SHP77 treated with DMSO at 0.1 percent for 48 hours (cell line): ENCODE measurements at places on chromosomes 3 and 15.

DNA sequence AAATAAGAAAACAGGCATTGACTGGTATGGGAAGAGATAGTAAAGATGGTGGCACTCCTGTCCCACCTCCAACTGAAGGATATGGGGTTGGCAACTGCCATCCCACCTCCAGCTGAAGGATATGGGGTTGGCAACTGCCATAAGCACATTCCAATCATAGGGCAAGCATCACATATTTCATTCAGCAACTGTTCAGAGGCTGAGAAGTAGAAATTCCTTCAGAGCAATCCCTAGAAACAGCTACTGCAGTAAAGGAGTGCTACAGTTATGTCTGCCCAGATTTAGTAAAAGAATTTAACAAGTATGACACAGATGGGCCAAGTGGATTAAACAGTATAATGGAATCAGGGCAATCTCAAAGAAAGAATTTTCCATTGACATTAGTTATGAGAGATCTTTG is 156.8 kb downstream of the IMPG2 start:
- DNase-seq: no peak

GRCh38 chr15:65985387-65985786 is 116.1 kb downstream of the RAB11A start:
- DNase-seq: no peak

DNA sequence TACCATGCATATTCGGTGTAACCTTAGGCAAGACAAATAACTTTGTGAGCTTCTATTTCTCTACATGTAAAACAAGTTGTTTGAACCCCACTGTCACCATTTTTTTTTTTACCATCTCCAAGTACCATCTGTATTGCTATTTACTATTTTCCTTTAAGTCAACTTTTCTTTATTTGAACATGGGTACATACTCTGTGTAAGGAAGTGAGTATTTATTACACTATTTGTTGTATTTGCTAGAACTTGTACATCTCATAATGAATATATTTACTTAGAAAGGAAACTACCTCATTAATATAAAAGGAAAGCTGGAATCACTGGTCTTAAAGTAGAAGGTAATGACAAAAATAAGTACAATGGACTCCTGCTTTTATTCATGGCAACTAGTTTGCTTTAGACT is 69.9 kb downstream of the WNT5A start:
- DNase-seq: no peak

DNA sequence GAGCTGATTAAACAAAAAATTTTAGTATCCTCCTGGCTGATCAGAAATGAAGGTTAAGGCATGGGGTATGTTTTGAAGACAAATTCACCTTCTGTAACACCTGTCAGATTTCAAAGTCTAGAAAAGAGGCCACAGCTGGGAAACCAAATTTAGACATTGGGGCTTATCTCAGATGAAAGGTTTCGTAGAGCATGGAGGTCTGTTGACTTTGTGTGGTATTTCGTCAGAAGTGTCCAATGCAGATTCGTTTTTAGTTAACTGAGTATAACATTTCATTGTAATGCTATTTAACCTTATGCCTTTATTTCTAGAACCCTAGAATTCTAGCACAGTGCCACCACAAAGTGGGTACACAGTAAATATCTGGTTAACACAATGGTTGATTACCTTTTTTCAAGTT is 61.7 kb downstream of the FNDC3B start:
- DNase-seq: no peak

GRCh38 chr3:119600732-119601131 is 3.0 kb downstream of the PLA1A start:
- DNase-seq: no peak

DNA sequence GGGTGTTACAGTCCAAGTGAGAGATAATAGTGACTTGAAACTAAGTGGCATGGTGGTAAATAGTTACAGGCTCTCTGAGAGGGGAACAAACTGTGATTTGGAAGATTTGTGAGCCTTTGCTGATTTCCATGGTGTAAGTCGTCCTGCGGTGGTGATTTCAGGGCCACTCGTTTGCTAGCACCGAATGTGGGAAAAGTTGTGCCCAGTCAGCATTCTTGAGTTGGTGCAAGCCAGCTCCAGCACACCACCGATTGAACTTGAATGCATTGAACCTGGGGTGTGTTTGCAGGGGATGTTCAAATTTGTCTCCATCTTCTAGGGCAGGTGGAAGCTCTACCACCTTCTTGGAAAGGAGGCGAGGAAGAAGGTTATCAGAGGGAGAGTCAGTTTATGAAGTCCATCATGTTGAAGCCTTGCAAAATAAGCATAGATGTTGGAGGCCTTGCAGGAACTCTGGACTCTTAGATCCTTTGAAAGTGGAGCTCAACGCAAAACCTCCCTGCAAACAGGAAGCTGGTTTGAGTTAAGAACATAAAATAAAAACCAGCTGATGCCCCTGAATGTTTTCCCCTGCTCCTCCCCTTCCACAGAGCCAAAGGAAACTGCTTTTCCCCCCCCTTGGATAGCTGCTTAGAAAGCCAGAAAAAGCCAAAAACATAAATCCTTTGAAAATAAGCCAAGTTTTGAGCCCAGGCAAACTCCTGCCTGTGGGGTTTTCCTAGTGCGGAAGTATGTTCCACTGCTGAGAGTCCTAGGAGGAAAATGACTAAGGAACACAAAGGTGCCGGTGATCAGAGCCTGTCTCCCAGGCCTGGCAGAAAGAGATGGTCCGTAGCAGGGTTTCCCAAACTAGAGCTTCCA is 21.9 kb downstream of the MAPKBP1 start:
- no peak for DNase-seq

DNA sequence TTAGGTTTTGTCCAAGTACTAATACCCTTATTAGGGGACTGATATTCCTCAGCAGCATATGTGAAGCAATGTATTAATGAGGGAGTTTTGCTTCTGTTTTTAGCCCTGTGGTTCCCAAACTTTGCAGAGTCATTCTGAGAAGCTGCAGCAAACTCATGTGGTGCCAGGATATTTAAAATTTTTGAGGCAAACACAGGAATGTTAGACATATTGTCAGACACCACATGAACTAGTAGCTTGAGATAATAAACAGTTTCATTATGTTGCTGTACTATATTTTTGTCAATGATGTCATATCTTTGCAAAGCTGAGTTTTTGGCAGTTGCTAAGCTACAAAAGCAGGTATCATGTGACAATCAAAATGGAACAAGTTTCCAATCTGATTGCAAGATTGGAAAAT is 36.6 kb downstream of the ATP6V1A start:
- no peak for DNase-seq

GRCh38 chr3:13105181-13105895 is 32.1 kb upstream of the IQSEC1 start:
- DNase-seq: no peak

- DNase-seq: no peak
Measured at GRCh38 chr15:95559875-95560394, 770.6 kb upstream of the NR2F2 start.

GRCh38 chr15:92097474-92098178 is 244.1 kb downstream of the SLCO3A1 start:
- no peak for DNase-seq

DNA sequence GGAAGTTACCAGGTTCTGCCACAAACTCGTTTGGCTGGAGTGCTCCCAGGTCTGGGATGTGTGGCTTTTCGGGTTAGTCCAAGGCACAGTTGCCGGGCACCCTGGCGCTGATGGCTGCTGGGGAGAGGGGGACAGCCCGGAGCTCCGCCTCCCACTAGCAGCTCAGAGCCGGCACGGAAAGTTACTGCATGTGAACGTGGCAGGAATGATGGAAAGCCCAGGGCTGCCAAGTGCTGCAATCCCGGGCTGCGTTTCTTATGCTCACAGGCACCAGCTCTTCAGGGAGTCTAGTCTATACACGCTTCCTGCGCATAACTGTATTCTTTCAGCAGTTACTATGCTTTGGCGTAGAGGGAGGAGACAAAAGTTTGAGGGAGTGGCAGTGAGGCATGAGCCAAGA is 141.8 kb upstream of the ICE2 start:
- DNase-seq: no peak

GRCh38 chr15:89070197-89071124 is 17.8 kb upstream of the ABHD2 start:
- no peak for DNase-seq

GRCh38 chr3:150673966-150674365 is 29.8 kb downstream of the ERICH6 start:
- no peak for DNase-seq

DNA sequence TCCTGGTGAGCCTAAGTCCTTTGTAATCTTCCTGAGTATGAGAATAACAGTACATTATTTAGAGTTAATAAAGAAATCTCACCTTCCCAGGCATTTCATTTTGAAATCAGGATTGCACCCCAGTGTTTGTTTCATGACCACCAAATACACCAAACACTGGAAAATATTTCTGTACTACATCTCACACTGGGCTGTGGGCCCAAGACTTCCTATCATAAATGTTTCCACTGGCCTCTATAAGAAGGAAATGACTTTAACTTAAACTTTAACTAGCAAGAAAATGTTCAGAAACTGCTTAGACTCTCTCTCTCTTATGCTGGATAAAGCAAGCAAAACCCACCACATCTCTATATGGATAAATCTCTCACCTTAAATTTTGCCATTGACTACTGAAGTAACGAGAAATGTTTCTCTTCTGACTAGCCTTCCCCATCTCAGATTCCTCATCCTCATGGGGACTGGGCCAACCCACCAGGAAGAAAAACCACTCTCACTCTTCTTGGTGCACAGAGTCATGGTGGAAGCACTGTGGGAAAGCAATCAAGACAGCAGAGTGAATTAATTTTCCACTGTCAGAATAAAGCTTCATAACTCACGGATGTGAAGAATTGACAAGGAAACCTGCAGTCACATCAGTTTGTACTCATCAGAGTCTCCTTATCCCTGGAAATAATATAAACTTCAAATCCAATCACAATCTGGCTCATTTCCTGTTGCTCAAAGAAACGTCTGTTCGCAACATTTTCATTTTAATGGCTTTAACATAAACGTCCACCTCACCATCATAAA is 859.6 kb downstream of the EPHA3 start:
- DNase-seq: no peak

DNA sequence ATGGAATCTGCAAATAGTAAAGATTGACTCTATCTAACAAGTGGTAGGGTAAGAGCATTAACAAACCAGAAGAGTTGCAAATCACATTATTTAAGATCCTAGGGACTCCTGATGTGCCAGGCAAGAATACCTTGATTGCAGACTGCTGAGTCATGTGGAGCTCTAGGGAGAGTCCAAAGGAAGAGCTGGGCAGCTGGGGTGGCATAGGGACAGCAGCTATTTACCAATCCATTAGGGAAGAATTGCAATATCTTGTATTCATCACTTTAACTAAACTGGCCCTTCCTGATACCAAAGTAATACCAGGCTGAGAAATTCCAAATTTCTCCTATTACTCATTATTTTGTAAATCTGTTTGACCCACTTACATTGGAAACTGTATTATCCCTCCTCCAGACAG is 52.2 kb upstream of the ACP3 start:
- DNase-seq: no peak

GRCh38 chr15:100762289-100762688 is 117.3 kb upstream of the ALDH1A3 start:
- DNase-seq: no peak

DNA sequence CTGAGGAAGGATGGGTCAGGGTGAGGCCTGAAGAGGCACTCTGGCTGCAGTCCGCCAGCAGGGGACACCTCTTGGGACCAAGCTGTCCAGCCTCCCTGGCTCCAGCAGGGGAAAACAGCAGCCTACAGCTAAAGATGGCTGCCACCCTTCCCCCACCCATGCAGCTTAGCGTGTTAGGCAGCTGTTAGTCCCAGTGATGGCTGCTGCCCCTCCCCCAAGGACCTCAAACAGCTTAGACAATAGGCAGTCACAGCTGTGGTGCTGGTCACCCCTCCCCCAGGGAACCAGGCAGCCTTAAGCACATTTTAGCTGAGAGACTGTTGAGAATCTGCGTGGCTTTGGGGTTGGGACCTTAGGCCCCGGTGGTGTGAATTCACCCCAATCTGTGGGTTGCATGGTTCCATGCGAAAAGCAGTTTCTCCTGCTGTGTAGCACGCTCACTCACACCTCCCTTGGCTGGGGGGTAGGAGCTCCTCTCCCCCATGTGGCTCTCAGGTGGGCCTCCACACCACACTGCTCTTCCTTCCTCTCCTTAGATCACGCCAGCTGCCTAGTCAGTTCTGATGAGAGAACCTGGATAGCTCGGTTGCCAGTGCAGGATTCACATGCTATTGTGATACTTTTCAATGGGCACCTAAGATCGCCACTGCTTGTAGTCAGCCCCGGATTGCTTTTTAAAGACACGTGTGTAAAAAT is 140.5 kb upstream of the CADPS start:
- DNase-seq: no peak
